Activated CD4-positive, alpha-beta memory T cell treated with anti-CD3 and anti-CD28 coated beads, Interleukin-2, amount 10 ng/mL, durations not matched to agents 7 days and 5 days (primary cell): ENCODE measurements at places on chromosomes 16 and 17.

DNA sequence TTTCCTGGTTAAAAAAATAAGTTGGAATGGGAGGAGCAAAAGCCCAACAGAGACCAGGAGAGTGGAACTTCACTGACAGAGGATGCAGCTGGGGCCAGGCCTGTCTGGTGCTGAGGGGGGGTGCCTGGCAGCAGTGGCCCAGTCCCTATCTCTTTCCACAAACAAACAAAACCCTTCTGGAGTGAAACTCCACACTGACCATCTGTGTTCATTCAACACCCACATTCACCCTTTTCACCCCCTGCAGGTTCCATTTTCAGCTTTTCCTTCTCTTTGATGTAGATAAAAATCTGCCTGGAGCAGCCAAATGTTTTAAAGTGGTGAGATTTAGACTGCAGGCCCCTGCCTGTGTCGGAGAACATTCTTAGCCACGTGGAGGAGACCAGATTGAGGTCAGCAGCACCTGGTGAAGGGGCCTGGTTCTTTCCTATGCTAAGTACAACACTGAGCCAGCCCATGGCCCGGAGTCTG, 161.4 kb upstream of the CDH11 start:
- DNase-seq = no peak

GRCh38 chr16:10625595-10626357, 45.4 kb upstream of the EMP2 start:
- no peak for DNase-seq

DNA sequence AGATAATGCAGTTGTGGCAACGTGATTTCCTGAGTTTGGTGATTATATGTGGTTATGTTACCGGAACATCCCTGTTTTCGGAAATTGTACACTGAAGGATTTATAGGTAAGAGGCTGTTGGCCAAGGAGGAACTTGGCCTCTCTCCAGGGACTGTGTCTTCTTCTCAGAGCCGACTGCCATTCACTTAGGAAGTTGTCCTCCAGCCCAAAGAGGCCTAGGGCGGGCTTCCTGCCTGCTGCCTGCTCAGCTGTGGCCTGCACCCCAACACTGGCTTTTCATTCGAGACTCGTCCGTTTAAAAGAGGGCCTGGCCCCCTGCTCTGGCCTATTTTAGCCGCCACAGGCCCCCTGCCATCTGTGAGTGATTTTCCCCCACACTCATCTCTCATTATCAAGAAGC, 64.3 kb downstream of the ZDHHC7 start:
- DNase-seq = no peak

DNA sequence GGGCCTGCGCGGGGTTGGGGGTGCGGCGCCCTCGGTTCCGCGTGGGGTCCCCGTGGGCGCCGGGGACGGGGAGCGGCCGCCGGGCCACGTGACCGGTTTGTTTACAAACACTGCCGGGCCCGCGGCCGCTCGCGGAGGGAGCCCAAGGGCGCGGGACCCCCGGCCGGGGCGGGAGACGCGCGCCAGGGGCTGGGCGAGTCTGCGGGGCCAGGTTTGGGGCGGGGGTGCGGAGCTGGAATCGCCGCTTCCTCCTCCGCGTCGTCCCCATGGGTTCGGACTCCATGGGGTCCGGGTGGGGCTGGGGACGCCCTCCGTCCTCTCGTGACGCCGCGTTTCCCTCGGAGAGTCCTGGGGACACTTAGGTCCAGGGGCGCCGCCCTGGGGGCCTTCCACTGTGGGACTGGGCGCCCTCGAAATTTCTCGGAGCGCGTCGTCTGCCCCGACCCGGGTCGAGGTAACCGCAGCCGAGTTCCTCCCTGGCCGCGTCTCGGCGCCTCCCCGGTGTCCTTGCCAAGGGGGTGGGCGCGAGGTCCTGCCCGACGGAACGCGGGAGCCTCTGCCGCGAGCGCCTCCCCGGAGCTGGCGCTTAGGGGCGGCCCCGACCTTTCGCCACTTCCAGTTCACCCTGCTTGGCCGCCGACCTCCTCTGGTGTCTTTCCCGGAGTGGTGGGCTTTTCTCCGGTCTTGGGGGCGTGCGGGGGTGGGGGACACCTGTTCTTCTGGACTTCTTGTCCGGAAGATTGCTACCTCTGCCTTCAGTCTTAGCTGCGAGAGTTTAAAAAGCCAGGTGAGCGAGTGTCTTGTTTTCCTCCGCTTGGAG, 684 bp downstream of the YPEL2 start:
- peak; percentile 42 for DNase-seq

GRCh38 chr17:6381526-6382465, 53.1 kb downstream of the AIPL1 start:
- no peak for DNase-seq

GRCh38 chr16:1105888-1106620, 10.0 kb upstream of the C1QTNF8 start:
- DNase-seq = peak; percentile 24

DNA sequence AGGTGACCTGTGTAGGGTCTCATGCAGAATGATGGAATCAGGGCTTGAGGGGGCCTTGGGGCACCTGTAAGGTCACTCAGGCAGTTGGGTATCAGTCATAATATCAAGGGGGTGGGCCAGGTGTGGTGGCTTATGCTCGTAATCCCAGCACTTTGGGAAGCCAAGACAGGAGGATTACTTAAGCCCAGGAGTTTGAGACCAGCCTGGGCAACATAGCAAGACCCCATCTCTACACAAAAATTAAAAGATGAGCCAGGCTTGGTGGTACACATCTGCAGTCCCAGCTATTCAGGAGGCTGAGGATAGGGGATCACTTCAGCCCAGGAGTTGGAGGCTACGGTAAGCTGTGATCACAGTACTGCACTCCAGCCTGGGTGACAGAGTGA, 7.5 kb downstream of the ERN2 start:
- DNase-seq = no peak

GRCh38 chr16:24070851-24071250, 185.3 kb upstream of the CACNG3 start:
- peak; percentile 44 for DNase-seq

GRCh38 chr16:82034981-82035612, at the start of gene HSD17B2:
HSD17B2 (plus strand) TSS chr16:82035253; CDS start chr16:82035425, 172 bp downstream.
- DNase-seq = no peak

- no peak for DNase-seq
Observed at GRCh38 chr17:16013943-16014407, 14.4 kb downstream of the TTC19 start.

DNA sequence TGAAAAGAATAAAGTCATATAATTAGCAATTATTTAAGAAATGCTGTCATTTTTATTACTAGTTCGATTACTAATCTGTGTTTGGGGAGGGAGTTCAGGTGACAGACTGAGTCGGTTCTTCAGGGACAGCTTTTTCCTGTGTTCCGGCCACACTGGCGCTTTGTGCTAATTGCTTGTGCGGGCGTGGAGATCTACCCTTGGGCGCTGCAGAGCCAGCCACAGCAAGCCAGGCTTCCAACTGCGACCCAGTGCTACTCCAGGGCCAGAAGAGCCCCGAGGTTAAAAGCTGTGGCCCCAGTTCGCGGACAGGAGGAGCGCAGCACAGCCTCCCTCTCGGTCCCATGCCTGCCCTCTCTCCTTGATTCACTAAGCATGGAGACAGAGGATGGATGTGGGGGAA, 6.5 kb upstream of the OR2C1 start:
- DNase-seq = no peak

DNA sequence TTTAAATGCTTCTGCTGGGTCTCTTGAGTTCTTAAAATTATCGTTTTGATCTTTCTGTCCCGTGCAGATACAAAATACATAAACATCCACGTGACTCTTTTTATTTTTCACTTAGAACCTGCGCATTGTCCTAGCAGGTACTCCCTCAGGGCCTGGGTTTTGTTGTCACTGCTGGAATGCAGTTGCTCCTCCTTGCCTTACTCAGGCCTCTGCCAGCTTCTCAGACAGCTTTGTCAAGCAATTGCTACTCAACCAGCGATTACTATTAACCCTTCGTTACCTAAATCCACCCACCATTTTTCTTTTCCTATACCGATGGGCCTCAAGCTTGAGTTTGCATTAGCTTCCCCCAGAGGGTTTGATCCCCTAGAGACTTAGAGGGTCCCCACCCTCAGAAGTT, 405.9 kb upstream of the RBFOX1 start:
- no peak for DNase-seq

DNA sequence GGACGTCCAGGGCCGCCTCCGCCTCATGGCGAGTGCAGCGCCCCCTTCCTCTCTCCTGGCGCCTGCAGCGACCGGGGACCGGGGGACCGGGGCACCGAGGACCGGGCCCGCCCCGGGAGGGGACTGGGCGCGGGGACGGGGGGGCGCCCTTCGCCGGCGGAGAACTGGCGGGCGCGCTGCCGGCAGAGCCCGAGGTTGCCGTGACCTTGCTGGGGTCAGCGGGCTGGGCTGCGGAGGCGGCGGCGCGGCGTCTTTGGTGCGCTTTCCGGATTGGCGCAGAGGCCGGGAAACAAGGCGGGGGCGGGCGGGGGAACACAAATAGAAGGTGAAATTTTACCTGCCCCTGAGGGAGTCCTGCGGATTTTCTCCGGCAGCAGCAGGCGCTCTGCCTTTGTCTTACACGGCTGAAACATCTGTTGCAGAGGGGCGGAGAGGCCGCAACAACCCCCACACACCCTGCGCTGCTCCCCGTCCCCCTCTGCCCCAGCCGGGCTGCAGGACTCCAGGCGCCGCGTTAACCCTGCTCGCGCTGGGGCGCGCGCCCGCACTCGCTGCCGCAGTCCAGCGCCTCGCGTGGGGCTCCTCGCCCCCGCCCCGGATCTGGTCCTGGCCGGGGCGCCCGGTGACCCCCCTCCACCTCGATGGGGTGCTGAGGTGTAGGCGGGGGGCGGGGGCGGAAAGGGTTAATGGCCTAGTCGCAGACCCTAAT, 53.5 kb downstream of the SREBF1 start:
- DNase-seq = peak; percentile 71

- DNase-seq = no peak
Observed at GRCh38 chr17:18155179-18155578, 28.4 kb upstream of the ALKBH5 start.

DNA sequence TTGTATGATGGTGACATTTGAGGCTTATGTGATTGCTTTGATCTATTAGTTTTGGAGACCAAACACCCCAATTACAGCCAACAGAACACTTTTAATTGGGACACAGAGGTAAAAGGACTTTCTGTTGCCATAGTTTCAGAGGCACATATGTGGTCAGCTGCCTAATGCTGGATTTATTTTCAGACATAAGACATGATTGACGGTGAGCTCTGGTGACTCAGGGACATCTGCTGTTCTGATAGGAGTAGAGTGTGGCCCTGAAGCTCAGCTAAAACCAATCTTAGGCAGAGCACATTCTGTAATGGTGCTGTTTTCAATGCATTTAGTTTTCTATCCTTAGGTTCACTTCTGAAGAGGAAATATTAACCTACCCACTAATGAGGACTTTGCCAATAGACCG, 247.1 kb downstream of the UTP18 start:
- DNase-seq = no peak

GRCh38 chr17:75400326-75400939, 5.0 kb downstream of the GRB2 start:
- DNase-seq = no peak

DNA sequence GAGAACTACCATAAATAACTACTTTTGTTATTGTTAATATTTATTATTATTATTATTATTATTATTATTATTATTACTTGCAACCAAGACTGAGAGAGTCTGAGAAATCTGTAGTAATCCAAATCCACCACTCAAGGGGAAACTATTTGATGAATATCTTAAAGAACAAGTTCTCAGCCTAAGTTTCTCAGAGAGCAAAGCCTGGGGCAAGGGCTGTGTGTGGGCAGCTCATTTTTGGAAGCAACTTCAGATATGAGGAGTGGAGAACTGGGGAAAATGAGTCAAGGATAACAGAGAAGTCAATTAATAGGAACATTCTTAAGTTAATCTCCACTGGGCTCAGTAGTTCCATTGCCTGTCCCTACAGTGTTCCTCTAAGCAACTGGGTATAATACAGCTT, 57.1 kb upstream of the KCNJ16 start:
- DNase-seq = no peak

DNA sequence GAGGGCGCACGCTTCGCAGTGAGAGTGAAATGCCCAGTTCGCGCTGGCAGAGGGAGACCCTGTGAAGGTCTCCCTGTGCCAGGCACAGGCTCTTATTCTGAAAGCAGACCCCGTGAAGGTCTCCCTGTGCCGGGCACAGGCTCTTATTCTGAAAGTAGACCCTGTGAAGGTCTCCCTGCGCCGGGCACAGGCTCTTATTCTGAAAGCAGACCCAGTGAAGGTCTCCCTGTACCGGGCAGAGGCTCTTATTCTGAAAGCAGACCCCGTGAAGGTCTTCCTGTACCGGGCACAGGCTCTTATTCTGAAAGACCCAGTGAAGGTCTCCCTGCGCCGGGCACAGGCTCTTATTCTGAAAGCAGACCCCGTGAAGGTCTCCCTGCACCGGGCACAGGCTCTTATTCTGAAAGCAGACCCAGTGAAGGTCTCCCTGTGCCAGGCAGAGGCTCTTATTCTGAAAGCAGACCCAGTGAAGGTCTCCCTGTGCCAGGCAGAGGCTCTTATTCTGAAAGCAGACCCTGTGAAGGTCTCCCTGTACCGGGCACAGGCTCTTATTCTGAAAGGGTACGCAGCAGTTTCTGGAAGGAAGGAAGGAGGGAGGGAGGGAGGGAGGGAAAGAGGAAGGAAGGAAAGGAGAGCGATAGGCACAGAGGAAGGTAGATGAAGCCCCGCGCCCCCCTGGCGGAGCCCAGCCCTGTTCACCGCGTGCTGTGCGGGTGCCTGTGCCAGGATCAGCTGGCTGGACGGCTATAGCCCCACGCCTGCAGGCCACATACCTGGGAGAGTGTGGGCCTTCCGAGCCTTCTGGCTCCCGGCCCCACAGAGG, 55.3 kb downstream of the WDR45B start:
- DNase-seq = peak; percentile 71

DNA sequence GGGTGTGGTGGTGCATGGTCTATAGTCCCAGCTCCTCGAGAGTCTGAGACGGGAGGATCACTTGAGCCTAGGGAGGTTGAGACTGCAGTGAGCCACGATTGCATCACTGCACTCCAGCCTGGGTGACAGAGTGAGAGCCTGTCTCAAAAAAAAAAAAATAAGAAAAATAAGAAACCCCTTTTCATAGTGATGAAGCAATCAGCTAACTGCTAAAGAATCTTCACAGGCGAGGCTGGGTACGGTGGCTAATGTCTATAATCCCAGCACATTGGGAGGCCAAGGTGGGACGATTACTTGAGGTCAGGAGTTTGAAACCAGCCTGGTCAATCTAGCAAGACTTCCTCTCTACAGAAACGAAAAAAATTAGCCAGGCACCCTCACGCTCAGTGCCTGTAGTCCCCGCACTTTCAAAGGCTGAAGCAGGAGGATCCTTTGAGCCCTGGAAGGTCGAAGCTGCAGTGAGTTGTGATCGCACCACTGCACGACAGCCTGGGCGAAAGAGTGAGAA, 760 bp downstream of the SLFN12L start:
- DNase-seq = peak; percentile 45

DNA sequence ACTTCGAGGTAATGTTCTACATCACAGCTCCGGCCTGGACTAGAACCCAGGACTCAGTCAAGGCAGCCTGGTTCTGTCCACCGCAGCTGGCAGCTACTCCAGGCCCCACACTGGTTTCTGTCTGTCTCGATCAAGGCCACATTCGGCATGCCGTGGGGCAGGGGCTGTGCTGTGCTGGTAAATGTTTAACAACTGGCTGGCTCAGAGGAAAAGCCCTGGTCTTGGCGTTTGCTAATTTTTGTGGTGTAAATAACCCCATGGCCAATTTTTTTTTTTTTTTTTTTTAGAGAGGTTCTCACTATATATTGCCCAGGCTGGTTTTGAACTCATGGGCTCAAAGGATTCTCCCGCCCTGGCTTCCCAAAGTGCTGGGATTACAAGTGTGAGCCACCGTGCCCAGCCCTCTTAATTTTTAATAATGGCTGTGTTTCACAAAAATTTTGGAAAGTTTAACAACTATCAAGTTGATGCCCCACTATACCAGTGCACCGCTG, 328 bp upstream of the DRC7 start:
- DNase-seq = no peak

GRCh38 chr17:17754719-17755686, 73.7 kb downstream of the RAI1 start:
- no peak for DNase-seq

- DNase-seq = no peak
Observed at GRCh38 chr17:660453-660852, 54.2 kb downstream of the VPS53 start.
